NCI-H2081 (cell line): ENCODE measurements at places on chromosomes 6 and 20.

DNA sequence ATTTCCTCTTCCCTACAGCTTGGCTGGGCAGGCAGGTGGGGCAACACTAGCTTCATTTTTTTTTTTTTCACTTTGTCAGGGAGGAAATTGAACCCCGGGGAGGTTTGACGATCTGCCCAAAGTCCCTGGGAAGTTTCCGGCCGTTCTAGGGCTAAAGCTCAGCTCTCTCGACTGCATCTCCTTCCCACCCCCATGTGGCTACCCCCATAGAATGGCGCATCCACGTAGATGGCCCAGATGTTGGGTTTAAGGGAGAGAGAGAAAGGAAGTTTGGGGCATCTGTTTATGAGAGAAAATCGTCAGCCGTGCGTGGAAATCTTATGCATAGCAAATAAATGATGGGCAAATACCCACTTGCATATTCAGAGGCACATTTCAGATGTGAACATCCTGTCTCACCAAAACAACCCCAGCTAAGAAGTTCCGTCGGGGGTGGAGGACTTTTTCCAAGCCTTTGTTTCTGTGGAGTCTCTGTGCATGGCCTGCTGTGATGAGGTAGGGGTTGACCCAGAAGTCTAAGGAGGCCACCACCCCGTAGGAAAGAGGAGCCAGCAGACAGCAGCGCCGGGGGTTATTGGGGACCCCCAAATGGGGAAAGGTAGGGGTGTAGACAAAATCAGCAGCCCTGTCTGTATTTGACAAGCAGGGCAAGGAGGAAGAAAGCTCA is 40.5 kb upstream of the ZNF831 start:
- no peak for DNase-seq

- DNase-seq: no peak
These were observed 56.1 kb downstream of the ANKRD6 start for GRCh38 chr6:89489078-89489477.

- DNase-seq: no peak
These were observed 87.3 kb downstream of the CEP57L1 start for GRCh38 chr6:109182578-109182977.

DNA sequence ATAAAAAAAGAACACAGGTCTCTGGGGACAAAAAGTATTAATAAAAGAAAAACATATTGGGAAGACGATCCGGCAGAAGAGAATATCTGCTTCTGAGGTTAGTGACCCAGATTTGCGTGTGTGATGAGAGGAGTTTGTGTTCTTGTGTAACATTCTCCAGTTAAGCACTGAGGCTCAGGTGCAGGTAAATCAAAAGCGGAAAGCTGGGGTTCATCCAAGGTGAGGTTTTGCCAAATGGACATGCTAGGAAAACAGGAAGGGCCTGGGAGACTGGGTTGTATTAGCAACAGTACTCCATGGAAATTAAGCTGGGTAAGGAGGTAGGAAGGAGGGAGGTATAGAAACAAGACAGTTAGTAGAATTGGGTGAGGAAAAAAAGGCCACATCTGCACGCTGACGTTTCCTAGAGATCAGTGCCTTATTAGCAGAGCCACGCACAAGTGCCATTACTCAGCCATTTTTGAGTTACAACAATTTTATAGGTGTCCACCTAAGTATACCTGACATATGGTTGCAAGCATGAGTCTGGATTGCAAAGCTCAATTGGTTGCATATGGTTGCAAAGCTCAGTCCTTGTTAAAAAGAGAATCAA is 139.6 kb downstream of the ZMYND8 start:
- DNase-seq: no peak

- peak; percentile 87 for DNase-seq
These were observed 713 bp upstream of the ELMO2 start for GRCh38 chr20:46406986-46407670.

- DNase-seq: peak; percentile 8
These were observed 101.8 kb downstream of the KLHL32 start for GRCh38 chr6:97026298-97026697.

DNA sequence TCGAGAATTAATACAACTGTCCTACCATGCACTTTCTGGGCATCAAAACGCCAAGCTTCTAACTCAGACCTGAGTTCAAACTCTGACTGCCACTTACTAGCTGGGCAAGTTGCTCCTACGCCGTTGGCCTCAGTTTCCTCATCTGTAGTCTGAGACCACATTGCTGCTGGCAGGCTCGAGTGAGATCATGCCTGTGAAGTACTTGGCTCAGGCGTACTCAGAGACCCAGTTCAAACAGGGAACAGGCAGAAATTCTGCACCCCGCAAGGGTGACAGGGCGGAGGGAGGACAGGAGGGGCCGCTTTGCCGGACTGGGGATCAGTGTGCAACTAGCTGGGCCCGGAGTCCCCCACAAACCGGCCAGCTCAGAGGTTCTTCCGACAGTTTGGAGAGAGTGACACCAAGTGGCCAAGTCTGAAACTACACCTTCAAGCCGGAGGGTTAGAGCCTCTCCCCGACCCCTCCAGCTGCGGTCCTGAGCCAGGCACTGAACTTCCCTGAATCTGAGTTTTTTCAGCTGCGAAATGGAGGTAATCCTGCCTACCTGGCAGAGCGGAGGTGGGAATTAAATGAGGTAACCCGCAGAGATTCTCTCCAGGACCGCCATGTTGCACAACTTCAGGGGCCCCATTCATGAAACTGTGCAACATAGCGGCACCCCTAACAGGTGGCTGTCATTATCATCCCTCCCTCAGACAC is 46.0 kb upstream of the PTPN1 start:
- peak; percentile 37 for DNase-seq

DNA sequence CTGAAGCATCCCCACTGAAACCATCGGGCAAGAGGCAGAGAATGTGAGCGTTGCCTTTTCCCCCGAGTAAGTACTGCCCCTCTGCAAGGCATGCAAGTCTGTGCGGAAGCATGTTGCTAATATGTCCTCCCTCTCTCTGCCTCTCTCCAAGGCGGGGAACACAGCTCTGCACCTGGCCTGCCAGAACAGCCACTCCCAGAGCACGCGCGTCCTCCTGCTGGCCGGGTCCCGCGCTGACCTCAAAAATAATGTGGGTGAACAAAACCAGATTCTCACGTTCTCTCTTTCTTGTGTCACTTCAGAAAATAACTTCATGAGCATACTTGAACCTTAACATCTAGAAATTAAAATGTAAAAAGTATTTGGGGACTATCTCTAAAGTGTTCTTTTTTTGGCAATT is 26.4 kb downstream of the LYRM2 start:
- DNase-seq: no peak

DNA sequence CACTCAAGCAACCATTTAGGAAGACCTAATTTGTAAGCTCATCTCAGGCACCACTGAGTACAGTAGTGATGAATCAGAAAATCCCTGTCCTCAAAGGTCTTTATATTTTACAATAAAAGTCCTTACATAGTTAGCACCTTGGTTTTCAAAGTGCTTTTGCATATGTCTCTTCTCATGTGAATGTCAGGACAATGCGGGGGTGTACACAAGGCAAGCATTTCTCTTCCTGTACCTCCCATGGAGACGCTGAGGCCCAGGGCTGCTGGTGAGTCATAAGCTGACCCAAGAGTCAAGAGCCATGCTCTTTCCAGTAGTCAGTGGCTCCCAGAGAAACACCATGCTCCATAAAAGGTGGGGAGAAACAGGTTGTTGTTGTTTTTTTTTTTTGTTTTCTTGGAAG is 174.0 kb downstream of the GJA10 start:
- no peak for DNase-seq

DNA sequence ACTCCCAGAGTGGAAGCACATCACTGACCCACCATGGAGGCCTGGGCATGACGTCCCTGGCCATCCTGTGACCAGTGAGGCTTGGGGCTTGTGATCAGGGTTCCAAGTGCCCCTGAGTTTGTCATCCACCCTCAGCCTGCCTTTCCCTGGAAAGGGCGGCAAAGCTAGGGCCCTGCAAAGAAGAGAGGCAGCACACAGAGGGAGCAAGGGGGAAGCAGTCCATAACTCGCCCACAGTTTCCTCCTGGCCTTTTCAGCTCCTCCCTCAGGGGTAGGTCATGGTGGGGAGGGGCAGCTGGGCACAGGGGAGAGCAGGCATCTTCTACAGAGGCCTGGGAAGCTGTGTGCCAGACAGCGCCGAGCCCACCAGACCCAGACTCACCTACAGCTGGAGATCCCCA is at the start of gene NCR2:
TSS of gene NCR2 (plus strand) at position 313 of the 400 bp plus-strand sequence. CDS start 269 bp downstream, outside the sequence.
- no peak for DNase-seq

DNA sequence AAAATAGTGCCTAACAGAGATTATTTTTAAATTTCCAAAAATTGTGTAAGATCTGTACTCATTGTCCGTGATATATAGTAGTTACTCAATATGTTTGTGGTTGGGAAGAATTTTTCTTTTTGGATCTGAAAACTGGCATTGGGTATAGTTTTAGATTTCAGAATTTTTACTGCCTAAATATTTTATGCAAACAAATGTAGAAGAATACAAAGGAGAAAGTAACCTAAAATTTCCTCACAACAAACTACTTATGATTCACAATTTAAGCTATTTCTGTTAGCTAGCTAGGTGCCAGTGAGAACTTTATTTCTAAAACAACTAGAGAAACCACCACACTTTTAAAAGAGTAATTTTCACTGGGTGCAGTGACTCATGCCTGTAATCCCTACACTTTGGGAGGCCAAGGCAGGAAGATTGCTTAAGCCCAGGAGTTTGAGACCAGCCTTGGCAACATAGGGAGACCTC is 38.8 kb downstream of the SESN1 start:
- no peak for DNase-seq

DNA sequence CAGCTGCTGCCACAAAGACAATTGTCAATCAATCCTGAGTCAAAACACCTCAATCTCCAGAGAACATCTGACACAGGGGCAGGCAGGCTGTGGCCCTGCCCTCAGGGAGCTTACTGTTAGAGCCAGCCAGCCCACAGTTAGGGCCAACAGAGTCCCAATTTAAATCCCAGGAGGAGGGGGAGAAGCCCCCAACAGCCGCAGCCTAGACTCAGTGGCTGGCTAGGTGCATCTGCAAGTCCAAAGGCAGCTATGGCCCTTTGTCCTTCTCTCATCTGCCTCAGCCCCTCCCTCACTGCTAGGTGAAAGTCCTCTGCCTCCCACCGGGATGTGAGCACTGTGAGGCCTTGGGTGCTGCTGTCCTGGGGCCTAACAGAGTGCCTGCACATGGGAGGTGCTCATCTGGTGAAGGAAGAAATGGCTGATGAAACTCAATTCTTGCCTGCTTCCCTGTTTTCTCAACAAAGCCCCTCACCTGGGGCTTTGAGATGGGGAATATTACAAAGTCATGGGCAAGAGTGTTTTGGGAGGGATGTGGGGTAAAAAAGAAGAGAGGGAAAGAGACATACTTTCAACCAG is 33.7 kb upstream of the VEGFA start:
- no peak for DNase-seq

GRCh38 chr6:21744331-21744730 is 150.8 kb downstream of the SOX4 start:
- DNase-seq: no peak

DNA sequence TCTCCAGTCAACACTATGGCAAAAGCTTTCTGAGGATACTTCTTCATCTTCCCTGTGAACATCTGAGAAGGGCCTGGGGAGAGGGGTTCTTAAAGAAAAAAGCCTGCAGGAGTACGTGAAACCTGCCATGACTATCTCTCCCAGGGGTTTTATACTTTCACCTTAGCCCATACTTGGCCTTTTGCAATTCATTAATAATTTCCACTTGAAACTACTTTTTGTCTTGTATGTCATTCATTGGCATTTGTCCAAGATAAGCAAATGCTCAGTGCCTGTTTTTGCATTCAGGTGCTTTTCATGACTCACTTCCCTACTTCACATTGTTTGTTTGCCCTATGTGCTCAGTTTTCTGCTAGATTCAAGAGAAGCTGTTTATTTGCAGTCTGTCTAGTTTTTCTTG is 580.3 kb upstream of the GJE1 start:
- DNase-seq: peak; percentile 57

DNA sequence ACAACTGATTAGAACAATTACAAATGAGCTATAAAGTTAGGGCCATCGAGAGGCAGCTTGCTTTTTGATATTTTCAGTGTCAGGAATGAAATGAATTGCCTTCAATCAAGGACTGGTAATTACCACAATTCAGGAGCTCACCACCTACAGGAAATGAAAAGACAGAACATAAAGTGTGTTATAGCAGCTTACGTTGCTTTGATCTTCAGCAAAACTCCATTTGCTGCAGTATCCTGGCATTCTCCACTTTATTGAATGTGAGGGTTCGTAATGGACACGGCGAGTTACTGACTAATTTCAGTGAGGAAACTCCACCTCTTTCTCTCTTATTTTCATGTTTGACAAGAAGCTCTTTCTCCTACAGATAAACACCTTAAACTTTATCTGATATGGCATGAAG is 440.0 kb upstream of the HSF2 start:
- no peak for DNase-seq

- DNase-seq: no peak
These were observed 522.2 kb upstream of the JAG1 start for GRCh38 chr20:11195899-11196558.

- DNase-seq: no peak
These were observed 632.8 kb downstream of the HDGFL1 start for GRCh38 chr6:23202207-23202606.

GRCh38 chr6:114431641-114432040 is 88.8 kb upstream of the HS3ST5 start:
- DNase-seq: no peak

GRCh38 chr6:24064106-24064505 is 61.9 kb upstream of the NRSN1 start:
- DNase-seq: peak; percentile 40

DNA sequence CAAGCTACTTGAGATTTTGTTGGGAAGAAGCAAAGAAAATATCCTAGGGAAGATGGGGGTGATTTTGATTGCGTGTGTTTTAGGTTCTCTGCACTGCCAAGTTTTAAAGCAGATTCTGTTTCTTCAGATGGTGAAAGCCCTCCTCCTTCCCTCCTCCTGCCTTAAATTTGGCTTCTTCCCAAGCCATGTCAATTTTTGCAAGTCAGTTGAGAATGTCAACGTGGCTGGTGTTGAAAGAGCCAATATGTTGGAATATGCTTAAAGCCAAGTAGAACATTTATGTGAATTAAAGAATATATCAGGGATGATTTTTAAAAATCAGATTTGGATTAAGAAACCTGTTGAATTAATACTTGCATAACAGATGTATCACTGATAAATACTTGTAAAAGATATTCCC is 270.8 kb downstream of the ARID1B start:
- no peak for DNase-seq

- no peak for DNase-seq
These were observed 39.1 kb upstream of the MROH8 start for GRCh38 chr20:37218441-37218840.

DNA sequence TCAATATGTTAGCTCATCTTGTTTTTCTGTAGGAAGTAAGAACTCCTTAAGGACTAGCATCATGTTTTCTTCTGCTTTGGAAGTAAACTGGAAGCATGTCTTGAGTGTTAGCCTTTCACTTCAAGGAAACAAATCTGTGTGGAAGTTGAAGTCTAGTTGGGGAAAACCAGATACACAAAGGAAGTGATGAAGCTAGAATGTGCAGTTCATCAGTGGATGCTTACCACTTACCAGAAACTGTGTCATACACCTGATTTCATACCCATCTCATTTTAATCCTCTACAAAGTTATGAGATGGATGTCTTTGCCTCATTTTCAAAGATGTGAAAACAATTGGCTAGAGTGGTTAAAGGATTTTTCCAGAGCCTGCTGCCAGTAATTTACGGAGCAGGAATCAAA is 75.8 kb downstream of the TMEM170B start:
- DNase-seq: no peak
